ENCODE measurements at places on chromosomes 1 and 21.

DNA sequence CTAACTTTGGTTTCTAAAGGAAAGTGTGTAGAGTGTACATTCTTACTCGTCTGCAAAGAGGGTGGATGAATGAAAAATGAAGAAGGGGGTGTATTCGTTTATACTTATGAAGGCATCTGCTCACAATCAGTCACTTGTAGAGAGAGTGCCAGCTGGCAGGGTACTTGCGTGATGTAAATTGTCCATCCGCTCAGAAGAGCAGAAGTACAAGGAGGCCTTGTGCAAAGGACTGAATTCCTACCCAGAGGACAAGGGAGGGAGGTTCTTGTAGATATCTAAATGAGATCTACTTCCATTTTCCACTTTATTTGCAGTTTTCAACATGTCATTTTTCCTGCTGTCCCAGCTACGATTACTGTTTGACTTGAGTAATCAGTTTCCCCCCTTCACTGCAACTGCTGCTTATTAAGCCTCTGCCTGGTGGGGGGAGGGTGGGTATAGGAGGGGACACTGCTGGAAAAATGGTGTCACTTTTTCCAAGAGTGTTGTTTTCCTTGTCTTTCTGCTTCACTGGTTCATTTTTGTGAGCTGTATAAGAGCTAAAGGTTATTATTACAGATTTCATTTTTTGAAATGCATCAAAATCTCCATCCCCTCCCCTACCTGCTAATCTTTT, 67.3 kb downstream of the LAMC1 start:
- no peak for DNase-seq

DNA sequence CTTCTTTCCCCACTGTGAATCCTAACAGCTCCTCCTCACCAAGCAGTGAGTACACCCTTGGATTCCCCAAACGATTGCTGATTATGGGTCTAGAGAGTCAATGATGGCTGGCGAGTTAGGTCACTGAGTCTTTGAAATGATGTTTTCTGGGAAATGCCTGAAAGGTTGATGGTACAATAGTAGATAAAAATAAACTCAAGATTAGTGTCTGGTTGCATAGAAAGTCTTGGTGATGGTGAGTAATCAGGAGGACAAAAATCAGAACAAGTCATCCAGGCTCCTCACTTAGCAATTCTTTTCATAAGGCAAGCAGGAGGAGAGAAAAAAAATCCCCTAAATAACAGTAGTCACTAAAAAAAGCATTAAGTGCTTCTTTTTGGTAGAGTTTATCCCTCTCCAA, 22.6 kb downstream of the HLX start:
- DNase-seq = no peak

DNA sequence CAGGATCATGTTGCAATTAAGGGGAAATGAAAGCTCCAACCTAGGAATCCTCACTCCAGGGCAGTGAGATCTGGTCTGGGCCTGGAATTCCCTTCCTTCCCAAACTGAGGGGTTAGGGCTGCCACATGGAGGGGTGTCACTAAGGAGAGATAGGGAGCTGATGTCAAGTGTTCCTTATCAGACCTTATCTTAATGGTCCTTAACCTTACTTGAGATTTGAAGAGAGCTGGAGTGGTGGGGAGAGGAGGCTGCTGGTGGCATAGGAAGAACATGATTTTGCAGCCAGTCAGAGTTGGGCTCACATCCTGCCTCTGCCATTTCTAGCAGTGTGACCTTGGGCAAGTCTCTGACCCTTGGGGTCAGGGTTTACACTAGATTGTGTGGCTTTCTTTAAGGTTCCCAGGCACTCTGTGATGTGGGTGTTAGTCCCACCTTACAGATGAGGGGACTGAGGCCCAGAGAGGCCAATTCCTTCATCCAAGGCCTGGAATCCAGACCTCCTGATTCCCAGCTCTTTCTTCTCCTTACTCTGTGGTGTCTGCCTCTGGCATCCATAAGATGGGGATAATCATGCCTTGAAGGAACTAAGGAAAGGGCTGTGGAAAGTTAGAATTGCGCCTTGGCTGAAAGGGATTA, 56.3 kb upstream of the SYNC start:
- DNase-seq = no peak

- no peak for DNase-seq
Measured at GRCh38 chr1:116375148-116375886, 2.3 kb downstream of the ATP1A1 start.

GRCh38 chr1:199307496-199308264, 668.8 kb downstream of the PTPRC start:
- DNase-seq = no peak

GRCh38 chr1:216827251-216827650, 104.0 kb upstream of the ESRRG start:
- DNase-seq = no peak

DNA sequence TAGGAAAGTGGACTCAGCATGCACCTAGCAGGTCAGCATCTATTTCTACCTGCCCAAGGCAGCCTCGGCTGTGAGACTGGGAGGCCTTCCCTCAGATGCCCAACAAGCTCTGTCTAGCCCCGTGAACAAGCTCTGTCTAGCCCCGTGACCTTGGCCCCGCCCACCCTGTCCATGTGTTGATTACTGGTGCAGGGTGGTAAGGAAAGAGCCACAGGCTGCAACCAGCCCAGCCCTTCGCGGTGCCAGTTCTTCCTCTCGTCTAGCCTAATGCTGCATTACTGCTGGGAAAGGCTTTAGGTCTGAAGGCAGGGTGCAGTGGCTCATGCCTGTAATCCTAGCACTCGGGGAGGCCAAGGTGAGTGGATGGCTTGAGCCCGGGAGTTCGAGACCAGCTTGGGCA, 2.2 kb downstream of the GPR153 start:
- no peak for DNase-seq

- DNase-seq = no peak
Measured at GRCh38 chr1:36199934-36200741, 24.1 kb upstream of the THRAP3 start.

- no peak for DNase-seq
Measured at GRCh38 chr1:150138044-150138443, 11.7 kb upstream of the PLEKHO1 start.

- DNase-seq = no peak
Measured at GRCh38 chr1:60890664-60891063, 191.7 kb upstream of the NFIA start.

- no peak for DNase-seq
Measured at GRCh38 chr1:187985145-187985896, 1156.6 kb downstream of the PLA2G4A start.

- no peak for DNase-seq
Measured at GRCh38 chr1:156055281-156056048, 883 bp downstream of the LAMTOR2 start.

DNA sequence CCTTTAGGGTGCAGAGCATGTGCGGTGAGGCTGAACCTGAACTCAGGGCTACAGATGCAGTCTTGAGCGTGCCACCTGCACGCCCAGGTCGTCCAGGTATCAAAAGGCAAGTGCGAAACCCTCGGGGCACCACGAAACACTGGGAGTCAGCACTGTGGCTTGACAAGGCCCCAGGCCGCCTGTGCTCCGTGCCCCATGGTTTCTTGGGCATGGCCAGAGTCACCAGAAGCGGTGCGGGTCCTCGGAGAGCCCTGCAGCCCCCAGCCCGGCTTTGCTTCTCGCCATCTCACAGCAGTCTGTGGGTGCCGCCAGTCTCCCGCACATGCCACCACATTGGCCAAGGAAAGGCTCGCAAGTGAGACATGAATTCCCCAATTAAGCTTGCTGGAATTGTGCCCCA, 117.3 kb downstream of the PGBD5 start:
- no peak for DNase-seq

GRCh38 chr1:25683731-25684130, 67.1 kb downstream of the MAN1C1 start:
- no peak for DNase-seq

GRCh38 chr1:217911908-217912307, 280.8 kb downstream of the SPATA17 start:
- DNase-seq = no peak

DNA sequence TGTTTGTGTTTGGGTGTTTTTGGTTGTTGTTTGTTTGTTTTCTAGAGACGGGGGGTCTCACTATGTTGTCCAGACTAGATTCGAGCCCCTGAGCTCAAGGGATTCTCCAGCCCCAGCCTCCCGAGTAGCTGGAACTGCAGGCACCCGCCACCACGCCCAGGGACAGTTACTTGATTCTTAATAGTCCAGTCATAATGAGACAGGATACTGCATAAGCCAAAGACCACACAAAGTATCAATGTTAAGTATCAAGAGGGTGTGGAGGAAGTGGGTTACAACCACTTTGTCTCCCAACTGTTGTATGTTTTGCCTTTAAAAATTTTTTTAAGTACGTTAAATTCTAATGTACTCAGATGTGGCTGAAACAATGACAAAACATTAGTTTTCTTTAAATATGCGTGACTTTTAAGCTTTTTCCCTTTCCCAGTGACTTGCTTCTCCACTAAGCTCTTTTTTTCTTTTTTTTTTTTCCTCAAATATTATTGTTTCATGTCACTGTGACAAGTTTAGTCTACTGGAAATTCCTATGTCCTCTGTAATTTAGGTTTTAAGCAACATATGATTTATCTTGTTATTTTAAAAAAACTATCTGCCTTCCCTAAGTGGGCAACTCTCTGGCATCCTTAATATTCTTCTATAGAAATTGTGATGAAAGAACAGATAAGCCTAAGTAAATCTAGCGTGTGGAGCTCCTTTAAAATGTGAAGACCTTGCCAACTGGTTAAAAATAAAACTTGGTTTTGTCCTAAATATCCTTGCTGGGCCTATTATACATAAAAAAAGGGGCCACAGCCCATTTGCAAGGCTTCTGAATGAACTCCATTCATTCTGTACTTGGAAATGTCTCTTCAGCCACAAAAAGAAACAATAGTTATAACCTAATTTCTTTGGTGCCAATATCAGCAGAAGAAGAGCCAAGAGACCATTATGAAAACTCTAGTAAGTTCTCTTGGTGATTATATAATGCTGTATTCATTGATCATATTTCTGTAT, 56.2 kb upstream of the DPH5 start:
- no peak for DNase-seq

- no peak for DNase-seq
Measured at GRCh38 chr1:32893198-32894018, 7.1 kb downstream of the HPCA start.

- no peak for DNase-seq
Measured at GRCh38 chr21:32813265-32813903, 41.8 kb upstream of the PAXBP1 start.

- DNase-seq = no peak
Measured at GRCh38 chr1:185495898-185496297, 178.9 kb upstream of the IVNS1ABP start.

- no peak for DNase-seq
Measured at GRCh38 chr1:17130138-17130635, 10.9 kb upstream of the PADI2 start.

DNA sequence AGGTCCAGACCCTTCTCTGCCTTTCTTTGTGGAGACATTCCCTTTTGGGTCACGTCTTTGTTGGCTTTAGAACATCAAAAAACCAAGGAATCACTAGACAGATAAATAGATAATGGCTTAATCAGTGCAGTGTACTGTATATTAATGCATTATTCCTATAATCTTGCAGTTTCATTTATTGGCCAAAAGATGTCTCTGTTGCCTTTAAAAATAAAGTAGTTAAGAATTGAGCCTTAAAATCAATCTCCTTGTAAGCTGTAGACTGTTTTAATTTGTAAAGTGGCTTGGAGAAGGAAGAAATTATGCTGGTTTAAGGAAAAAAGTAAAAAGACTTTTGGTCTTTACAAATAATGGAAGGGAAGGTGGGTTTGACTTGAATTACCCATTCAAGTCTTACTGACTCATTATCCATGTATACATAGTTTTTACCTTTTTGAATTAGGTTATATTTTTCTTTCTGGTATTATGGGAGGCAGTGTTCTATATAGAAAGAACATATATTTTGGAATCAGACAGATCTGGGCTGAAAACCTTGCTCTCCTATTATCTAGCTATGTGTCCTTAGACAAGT, 84.6 kb downstream of the VPS13D start:
- no peak for DNase-seq

DNA sequence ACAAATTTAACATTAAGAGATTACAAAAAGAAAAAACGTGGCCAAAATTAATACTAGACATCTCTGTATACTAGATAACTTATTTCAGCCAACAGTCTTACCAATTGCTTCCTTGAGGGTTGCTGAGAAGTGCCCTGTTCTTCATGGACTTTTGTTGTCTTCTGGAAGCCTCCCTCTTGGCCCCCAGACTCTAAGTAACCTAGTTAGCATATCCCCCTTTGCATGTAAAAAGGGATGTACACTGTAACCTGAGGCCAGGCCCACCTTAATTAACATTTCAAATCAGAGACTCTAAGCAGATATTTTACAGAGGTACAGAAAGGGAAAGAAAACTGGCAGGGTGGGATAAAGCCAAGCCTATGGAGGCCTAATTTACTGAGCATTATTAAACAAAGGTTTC, 1047.3 kb downstream of the ADGRL2 start:
- no peak for DNase-seq

DNA sequence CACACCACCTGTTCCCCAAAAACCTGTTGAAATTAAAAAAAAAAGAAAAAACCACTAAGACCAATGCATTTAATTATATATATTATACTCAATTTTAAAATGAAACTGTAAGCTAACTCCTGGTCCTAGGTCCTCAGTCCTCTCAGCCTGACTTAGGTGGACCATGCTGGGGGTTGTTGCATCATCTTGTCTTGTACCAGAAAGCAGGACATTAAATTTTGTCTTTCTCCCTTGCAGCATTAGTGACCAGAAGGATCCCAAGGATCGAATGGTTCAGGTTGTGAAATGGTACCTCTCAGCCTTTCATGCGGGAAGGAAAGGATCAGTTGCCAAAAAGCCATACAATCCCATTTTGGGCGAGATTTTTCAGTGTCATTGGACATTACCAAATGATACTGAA, 97.6 kb downstream of the NRDC start:
- DNase-seq = no peak

DNA sequence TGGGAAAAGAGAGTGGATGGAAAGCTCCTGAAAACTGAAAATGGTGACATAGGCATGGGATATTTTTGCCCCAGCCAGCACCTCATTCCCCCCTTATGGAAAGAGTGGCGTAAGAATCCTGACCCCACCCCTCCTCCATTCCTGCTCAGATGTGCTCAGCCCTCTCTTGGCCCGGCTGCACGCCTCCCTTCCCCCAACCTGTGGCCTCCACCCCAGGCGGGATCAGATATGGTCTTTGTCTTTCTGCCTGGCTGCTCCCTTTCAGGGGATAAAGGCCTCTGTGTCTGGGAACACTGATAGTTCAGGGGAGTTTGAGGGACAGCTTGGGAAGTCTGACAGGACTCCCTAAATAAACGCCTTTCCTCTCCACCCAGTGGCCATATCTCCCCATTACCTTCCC, 49.8 kb downstream of the KIRREL1 start:
- DNase-seq = no peak

GRCh38 chr1:232393444-232394146, 236.3 kb downstream of the SIPA1L2 start:
- DNase-seq = no peak

GRCh38 chr1:40982721-40983120, 3.2 kb downstream of the CTPS1 start:
- no peak for DNase-seq
